ENCODE measurements at places on chromosomes 1 and 21.

DNA sequence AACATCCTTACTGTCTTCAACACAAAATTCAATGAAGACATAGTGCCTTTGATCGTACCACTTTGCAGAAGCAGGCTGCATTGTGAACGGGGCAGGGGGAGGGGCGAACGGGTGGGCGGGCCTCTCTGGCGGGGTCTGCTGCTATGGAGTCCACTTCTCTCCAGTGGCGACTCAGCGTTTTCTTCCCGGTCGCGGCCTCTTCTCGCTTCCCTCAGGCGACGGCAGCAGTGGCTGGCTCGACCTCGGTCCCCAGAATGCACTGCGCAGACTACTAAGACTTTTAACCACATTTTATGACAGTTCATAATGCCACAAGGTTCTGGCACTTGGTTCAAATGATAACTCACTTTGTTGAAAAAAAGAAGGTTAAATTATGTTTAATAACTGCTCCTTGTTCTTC is 21.2 kb downstream of the GBP2 start:
- no peak for DNase-seq

DNA sequence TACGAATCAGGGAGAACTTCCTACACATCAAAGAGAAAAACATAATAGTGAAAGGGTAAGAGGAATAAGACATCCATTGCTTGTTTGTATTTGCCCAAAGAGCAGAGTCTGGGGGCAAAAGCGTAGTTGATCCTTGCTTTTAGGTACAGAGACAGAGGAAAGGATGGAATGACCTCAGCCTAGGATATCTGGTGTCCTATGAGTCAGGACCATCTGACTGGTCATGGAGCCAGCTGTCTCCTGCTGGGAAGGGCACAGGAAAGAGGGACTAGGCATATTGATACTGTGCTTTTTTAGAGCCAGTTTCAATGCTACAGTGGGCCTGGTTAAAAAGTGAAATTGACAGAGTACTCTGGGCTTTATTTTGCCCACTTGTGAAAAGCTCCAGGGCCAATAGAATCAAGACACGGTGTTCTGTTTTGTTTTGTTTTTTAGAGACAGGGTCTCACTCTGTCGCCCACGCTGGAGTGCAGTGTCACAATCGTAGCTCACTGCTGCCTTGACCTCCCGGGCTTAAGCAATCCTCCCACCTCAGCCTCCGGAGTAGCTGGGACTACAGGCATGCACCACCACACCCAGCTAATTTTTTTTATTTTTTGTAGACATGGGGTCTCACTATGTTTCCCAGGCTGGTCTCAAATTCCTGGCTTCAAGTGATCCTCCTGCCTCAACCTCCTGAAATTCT is 3.2 kb downstream of the PLEKHO1 start:
- DNase-seq, result no peak

DNA sequence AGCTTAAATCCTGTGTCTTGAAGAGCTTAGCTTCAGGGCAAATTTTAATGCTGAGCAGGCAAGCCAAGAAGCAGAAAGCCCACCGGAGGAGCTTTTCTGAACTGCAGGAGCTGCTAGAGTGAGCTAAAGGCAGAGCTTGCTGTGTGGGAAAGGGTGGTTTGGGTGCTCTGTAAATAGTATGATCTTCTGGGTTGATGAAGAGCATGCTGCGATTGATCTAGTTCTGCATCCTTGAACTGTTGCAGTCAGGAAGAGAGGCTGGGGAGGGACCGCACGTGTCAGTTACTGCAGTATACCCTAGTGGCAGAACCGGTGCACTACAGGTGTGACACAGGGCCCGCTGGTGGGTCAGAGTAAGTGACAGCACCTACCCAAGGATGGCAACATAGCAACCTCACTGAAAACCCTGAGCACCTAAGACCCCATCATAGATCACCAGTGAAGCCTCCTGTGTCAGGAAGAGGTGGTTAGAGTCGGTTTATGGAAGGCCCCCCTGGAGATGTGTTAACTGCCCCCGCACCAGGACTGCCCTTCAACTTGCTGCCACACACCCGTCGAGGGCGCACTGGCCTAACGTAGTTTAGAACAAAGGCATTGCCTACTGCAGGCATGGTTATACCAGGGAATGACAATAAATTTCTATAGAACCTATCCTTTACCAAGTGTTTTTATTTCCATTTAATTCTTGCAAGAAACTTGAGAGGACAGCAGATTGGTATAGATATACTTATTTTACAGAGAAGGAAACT is 146.0 kb upstream of the KIAA0040 start:
- no peak for DNase-seq

GRCh38 chr1:181490276-181490675 is 7.0 kb downstream of the CACNA1E start:
- no peak for DNase-seq

GRCh38 chr1:23527366-23527765 is 3.7 kb downstream of the E2F2 start:
- no peak for DNase-seq

DNA sequence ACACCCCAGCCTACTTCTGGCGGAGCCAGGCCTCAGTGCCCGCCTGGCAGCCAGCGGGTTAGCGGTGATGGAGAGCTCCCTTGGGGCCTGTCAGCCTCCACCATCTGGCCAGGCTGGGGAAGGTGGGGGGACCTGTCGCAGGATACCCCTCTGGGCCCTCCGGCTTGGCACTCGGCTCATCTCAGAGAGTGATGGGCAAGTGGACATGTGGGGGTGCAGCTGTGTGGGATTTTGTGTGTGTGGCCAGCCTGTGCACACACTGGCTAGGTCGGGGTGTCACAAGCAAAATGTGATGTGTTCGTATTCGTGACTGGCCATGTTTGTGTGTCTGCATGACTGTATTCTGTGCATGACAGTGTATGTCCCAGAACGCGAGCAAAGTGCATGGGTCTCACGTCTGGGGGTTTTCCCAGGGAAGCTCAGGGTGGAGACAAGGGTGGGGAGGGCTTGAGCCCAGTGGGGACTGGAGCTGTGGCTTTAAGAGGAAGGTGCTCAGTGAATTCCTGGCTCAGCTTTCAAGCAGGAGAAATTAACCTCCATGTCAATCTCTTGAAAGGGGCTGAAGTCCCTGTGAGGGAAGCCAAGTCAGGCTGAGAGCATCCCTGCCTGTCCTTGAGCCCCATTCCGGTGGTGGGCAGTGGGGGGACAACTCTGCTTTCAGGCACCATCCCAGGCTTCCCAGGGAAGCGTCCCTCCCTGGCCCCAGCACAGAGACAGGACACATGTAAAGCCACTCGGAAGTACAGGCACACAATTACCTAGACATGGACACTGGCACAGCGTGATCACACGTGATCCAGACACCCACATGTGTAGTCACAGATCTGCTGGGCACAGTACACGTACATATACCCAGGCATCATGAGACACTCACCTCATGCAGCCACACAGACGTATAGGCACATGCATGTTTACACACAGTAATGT is 21.1 kb upstream of the ADGRB2 start:
- DNase-seq, result no peak

GRCh38 chr1:226293553-226293920 is 15.4 kb downstream of the LIN9 start:
- DNase-seq, result no peak

DNA sequence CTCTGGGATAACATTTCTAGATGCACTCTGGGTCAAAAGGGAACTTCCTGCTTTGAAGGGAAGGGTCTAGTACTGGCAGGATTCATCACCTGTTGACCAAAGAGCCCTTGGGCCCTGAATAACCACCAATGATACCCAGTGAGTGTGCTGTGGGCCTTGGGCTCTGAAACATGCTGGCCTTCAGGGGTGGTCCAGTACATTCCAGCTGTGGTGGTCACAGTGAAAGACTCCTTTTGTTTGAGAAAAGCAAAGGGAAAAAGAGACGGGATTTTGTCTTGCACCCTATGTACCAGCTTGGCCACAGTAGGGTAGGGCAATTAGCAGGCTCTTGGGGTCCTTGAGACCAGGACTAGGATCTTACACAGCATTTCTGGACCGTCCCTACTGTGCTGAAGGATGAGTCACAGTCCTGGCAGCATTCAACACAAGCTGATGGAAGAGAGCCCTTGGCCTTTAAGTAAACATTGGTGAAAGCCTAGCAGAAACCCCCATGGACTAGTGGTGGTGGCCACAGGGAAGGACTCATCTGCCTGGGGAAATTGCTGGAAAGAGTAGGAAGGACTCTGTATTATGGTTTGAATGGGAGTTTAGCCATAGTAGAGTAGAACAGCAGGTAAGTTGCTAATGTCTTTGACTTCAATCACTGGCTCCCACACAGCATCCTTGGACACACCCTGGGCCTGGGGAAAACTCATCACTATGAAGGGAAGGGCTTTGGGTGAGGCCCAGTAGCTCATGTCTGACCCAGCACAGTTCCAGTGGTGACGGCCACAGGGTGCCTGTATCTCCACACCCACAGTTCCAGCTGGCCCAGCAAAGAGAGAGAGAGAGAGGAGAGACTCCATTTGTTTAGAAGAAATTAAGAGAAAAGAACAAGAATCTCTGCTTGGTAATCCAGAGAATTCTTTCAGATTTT is 87.5 kb downstream of the COL24A1 start:
- DNase-seq, result no peak

DNA sequence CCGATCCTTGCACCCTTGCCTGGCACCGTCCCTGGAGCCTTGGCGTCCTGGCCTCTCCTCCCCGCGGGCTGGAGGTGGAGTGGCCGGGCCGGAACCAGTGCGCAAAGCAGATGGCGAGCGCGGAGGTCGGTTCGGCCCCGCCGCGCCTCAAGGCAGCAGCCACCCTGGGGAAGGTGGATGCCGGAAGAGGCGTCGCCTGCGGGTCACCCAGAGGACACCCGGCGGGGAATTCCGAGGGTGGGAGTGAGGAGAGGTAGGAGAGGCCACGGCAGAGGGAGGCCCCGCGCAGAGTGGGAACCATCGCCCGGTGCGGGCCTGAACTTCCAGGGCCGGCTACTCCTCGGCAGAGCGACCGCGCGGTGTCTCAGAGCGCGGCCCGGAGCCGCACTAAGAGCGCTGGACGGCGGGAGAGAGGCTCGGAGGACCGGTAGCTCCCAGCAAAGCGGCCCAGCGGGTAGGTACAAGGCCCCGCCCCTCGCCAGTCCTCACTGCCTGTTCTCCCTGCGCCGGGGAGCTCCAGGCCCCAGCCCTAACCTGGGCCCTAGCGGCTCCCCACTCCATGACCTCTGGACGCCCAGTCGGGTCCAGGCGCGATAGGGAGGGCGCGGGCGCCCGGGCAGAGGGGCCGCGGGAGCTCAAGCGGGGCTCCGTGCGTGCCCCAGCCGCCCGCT is at the start of gene RNF207:
TSS of gene RNF207 (plus strand) at position 271 of the 671 bp plus-strand sequence. CDS start 417 bp downstream, outside the sequence.
- no peak for DNase-seq
